ENCODE measurements at places on chromosomes 5 and 9. TPM values are rescaled to one million over a fixed set of nuclear protein-coding genes. Genes with fewer than 3 reads are reported as not detected.

DNA sequence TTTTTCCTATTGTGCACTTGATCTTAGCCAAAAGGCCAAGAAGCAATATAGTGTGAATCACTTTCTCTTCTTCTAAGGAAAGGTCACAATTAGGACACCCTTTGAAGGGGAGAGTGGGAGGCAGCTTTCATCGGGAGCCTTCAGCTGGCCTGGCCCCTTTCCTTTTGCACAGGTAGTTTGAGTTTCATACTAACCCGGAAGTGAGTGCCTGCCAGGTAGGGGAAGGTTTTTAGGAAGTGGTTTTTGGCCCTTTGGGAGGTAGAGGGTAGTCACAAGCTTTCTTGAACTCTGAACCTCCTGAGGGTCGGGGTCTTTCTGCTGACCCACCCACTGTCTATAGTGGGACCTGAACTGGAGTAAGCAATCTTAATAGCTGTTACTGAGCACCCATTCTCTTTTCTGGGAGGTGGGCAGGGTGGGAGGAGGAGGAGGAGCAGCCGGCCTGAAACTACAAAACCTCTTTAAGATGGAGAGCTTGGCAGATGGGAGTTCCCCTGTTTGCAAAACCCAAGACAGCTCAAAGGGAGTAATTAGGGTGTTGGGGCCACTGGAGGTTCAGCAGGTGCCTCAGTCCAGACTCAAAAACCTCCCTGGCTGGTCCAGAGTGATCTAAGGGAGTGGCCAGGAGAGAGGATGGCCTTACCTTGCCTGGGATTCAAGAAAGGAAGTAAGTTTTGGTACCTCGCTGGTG lies 6.0 kb downstream of the LARP1 start:
- no peak for DNase-seq

GRCh38 chr5:68012429-68012828 lies 203.1 kb upstream of the PIK3R1 start:
- no peak for DNase-seq

IFNA2 gene
- polyA plus RNA-seq = not detected

GRCh38 chr5:15943487-15943886 lies 236.1 kb downstream of the MARCHF11 start:
- DNase-seq = no peak

PCDHB14 gene
- polyA plus RNA-seq = 10.6 TPM

CDC25C gene
- 8.8 TPM for polyA plus RNA-seq

GRCh38 chr9:69421908-69422801 lies 97.1 kb downstream of the ENTREP1 start:
- peak; percentile 37 for DNase-seq

DNA sequence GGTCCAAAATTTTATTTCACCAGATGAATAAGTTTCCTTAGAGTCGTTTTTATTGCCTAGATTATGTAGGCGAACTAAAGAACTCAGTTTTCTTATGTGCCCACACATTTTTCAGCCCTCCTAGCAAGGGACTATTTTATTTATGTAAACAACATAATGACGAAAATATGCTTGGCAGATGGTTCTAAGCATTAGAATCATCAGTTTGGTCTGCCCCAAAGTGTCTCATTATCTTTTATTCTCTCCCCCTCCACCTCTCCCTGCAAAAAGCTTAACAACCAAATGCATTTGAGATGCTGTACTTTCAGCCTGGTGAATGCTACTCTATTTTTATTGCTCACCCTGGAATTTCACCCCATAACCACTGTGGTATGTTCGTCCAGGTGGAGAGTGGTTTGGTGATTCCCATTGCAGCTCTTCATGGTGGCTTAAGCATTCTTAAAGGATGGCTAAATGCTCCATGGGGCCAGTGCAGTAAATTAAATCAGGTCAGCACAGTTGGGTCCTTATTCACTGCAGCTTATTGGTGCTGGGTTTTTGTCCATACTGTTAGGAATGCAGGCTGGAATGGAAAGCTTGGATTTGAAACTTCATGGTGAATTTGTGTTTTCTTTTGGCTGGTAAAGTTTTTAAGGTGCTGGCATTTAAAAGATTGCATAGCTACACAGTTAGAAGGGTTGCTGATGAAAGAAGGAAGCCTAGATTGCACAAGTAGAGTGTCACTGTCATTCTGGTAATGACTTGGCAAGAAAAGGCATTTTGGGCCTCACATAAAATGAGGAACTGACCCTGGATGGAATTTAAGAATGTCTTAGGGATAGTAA lies 39.2 kb downstream of the TLE4 start:
- no peak for DNase-seq

DNA sequence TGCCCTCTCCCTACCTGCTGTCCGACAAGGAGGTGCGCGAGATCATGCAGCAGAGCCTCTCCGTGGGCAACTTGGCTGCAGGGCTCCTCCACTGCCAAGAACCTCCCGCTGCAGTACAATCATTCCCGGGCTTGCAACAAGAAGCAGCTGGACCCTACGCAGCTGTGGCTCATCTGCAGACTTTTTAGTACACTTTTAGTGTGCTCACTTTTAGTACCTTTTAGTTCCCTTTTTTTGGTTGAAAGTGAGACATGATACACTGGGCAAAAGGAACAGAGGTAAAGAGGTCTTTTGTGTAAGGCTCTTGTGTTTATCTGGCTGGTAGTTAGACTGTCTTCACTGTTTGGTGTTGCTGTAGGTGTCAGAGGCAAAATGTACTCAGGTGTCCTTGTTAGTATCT lies 58.1 kb upstream of the SPTLC1 start:
- no peak for DNase-seq

DNA sequence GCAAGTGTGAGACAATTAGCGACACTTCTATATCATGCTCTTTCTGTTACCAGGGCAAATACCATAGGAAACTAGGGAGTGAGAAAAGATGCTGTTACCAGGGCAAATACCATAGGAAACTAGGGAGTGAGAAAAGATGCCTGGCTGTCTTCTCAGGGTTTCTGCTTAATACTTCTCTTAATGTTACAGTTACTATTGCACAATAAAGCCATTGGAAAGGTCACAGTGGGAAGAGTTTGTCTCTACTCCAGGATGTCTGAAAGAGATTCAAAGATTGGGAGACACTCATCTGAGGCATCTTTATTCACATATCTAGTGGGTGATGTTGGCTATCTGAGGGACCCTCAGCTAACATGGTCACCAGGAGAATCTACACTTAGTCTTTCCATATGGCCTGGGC lies 431.7 kb upstream of the POU5F2 start:
- no peak for DNase-seq

CTXN3 gene
- not detected for polyA plus RNA-seq

DNA sequence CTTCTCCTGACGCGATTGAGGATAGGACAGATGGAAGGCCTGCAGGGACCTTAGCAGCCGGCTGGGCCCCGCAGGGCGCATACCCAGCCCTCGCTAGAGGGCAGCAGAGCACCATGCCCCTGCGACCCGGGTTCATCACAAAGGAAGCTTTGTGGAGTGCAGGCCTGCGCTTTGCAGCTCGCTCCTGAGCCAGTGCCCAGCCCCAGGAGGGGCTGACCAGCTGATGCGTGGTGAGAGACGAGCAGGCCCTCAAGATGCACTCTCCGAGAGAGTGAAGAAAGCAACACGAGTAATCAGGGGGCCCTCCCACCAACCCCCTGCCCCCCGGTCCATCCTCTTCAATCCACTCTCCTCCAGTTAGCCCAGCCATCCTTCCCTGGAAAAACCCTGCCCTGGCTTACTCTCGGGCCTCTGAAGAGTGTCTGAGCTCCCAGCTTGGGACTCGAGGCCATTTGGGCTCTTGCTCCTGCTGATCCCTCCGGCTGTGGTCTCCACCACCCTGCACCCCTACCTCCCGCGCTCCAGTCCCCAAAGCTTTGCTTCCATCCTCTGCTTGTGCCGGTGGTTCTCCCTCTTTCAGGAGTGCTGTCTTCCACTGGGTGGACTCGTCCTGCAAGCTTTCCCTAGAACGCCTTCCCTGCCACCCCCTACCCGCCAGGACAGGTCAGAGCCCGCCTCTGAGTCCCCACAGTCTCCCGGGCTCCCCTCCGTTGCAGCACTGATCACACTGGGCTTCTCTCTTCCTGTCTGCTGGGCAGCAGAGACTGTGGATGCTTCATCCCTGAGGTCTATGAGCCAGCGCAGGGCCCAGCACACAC lies 9.1 kb upstream of the KIF12 start:
- peak; percentile 77 for DNase-seq

TAF11L10 gene
- not detected for polyA plus RNA-seq

DNA sequence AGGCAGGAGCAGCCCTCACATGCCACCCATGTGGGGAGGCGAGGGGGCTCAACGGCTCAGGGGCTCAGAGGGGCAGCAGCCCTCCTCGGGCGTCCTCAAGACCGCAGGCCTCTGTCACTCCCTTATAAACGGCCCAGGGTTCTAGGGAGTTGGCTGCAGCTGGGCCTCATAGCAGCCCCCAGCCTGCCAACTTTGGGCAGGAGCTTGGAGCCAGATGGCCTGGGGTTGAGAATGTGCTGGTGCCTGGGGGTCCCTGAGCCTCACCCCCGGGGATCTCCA lies 51.0 kb upstream of the RNU6ATAC start:
- DNase-seq = no peak

DNA sequence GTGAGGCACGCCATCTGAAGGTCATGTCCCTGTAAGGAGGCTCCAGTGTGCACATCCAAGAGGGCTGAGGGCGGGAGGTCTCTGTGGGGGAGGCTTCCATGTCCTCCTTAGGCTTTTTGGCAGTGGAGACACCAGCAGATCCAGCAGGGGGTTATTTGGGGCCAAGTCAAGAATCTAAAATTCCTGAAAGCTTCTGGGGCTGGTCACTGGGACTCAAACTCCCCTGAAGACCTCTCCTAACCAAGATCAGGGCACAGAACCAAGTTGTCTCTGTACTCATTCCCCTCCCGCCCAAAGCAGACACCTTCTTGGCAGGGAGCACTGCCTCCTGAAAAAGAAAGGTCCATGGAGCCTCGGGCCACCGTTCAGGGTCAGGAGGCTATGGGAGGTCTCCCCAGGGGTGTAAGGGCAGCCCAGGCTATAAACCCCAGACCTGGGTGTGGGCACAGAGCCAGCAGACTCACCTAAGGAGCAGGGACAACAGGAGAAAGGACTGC lies 127.4 kb upstream of the ADRA1B start:
- no peak for DNase-seq

DMGDH gene
- 22.4 TPM for polyA plus RNA-seq

DNA sequence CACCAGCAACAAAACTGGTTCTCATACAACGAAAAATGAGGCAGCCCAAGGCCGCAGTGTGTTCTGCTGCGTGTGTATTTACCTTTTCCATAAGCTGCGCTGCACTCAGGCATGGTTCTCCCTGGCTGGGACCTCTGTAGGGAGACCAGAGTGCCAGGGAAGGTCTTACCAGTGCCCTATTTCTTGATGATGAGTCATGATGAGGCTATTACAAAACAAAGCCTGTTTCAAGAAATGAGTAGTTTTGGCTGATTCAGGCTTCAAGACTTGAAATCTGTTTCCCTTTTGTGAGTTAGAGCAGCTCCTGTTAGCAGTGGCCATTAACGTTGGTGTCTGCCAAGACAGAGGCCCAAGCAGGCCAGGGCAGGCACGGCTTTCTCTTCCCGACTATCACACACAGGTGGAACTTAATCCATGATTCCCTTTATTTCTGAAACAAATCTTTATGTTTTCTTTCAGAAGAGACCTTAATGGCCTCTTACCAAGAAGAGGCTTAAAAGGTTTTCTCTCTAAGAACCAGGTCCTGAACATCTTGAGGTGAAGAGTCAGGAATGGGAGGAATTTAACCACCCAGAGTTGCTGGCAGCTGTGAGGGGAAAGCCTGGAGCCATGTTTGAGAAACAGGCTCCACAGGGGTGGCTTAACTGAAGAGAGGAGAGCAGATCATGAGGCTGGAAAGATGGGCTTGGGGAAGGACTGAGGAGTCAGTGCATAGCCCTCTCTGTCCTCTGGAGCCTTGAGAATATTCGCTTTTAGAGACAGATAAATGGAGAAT lies 41.4 kb upstream of the TIFAB start:
- DNase-seq = no peak

C5orf52 gene
- polyA plus RNA-seq = not detected

GRCh38 chr9:2526071-2526828 lies 95.3 kb upstream of the VLDLR start:
- DNase-seq = no peak

PCDHGA6 gene
- polyA plus RNA-seq = 6.5 TPM

SREK1IP1 gene
- polyA plus RNA-seq = 19.7 TPM

GRCh38 chr5:3778945-3779344 lies 183.3 kb downstream of the IRX1 start:
- no peak for DNase-seq

TMEM215 gene
- 0.14 TPM for polyA plus RNA-seq

DNA sequence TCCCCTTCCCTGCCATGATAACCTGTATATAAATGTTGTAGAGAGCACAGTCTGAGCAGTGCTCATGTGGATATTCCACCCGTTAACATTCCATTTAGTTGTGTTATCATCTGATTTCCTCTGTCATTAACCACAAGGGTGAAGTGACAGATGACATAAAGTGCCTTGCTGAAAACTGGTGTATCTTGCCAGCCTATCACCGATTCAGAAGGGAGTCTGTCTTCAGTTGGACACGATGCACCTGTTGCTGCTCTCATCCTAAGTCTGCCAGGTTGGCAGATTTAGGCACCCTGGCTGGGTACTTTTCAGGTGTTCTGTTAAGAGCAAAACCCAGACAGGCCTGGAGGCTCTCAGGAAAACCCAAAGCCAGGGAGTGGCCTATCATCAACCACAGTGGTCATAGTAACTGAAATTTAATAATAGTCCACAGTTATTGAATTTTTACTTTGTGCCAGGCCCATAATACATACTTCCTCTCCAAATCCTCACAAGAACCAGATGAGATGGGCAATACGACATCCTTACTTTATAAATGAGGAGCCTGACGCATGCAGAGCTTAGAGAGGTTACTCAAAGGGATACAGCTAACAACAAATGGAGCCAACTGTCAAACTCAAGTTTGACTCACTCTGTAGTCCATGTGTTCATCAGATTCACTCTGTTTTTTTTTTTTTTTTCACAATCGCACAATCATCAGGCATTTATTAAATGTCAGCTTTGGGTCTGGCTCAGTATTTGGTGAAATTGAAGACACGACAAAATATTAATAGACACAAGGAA lies 100.7 kb upstream of the SPRY4 start:
- DNase-seq = no peak

SPIN1 gene
- 161 TPM for polyA plus RNA-seq

GRCh38 chr5:142685418-142686209 lies at the start of gene FGF1:
FGF1 (minus strand) TSS chr5:142686090; CDS start chr5:142614127, 71,963 bp downstream.
- no peak for DNase-seq

DNA sequence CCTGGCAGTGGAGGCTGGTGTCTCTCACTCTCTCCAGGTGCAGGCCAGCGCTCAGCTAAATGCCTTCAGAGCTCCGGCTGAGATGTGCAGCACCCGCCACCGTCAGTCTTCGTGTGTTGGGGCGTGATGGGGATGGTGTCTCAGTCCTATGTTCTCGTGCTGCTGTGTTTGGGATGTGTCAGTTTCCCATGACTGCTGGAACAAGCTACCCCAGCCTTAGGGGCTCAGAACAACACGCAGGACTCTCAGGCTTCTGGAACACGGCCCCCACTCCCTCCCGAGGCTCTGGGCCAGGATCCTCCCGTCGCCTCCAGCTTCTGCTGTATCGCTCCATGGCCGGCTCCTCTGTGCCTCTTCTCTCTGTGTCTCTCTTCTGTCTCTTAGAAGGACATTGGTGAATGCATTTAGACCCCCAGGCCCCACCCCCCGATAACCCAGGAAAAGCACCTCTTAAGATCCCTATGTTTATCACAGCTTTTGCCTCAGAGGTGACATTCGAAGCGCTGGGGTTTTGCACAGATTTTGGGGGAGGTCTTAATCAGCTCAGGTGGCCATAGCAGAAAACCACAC lies 9.6 kb upstream of the CEP72 start:
- no peak for DNase-seq

All from renal cortex interstitium (tissue), 15 donors.